ENCODE measurements at places on chromosomes 11 and 22. TPM values are rescaled to one million over a fixed set of nuclear protein-coding genes. Genes with fewer than 3 reads are reported as not detected.

DNA sequence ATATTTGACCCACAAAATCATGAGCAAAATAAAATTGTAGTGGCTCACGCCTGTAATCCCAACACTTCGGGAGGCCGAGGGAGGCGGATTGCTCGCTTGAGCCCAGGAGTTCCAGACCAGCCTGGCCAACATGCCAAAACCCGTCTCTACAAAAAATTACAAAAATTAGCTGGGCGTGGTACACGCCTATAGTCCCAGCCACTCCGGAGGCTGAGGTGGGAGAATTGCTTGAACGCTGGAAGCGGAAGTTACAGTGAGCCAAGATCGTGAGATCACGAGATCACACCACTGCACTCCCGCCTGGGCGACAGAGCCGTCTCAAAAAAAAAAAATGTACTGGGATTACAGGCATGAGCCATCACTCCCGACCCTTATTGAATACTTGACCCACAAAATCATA, 2.0 kb upstream of the RRAS2 start:
- DNase-seq: no peak

DNA sequence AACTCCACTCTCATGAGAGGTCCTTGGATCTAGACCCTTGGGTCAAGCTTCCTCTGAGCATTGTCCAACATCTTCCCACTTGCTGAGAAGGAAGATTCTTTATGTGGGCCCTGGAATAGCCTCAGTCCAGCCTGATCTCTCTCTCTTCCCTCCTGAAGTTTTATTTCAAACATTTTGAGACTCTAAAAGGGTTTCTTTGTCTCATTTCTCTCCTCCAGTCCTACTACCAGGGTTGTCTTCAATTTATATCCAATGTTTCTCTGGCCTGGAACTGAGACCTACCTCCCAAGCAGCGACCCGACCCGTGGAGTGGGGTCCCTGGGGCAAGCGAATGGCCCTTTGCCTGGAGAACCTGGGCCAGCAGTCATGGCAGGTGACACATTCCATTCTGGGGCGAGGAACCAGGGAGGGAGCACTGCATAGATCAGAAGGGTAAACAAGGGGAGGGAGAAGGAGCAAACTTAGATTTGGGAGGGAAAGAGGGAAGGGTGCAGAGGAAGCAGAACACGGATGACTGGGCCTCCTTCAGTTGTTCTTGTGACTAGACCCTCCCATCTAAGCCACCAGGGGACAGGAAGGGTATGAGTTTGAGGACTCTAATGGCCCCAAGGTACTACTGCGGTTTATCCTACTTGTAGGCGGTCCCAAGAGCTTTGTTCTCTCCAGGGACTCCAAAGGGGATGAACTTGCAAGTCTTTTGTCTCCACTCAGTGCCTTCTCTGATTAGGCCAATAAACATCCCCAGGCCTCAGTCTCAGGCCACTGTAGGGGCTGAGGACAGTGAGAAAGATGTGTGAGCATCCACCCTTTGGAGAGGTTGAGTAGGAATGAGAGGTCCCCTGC, 14.2 kb upstream of the PRAME start:
- DNase-seq: no peak

Gene OR6A2
- not detected for total RNA-seq

Gene APOA4
- total RNA-seq: not detected

Gene TEX12
- total RNA-seq: 0.75 TPM

Data from lower leg skin (tissue), 4 donors.